ENCODE measurements at places on chromosomes 5 and 9.

DNA sequence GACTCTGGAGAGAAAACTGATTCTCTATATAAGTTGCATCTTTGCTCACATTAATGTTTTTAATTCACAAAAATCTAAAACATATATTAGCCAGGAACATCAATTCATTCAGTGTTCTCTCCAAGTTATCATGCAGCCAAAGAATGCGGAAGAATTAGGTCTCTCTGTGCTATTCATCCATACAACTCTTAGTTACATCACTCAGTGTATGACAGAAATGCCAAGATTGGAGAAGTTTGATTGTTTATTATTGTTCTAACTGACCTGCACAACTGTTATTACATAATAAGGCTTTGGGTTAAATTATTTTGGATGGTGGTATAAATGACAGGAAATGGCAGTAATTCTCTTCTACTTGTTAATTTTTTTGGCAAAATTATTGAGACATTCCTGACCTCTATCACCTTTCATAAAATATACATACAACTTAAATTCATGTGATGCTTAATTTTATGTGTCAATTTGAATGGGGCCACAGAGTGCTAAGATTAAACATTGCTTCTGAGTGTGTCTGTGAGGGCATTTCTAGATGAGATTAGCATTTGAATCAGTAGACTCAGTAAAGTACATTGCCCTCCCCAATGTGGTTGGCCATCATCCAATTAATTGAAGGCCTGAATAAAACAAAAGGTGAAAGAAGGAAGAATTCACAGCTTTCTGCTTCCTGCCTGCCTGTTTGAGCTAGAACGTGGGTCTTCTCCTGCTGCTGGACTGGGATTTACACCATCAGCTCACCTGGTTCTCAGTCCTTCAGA lies 70.2 kb downstream of the NR2F1-AS1 start:
- DNase-seq, result no peak

DNA sequence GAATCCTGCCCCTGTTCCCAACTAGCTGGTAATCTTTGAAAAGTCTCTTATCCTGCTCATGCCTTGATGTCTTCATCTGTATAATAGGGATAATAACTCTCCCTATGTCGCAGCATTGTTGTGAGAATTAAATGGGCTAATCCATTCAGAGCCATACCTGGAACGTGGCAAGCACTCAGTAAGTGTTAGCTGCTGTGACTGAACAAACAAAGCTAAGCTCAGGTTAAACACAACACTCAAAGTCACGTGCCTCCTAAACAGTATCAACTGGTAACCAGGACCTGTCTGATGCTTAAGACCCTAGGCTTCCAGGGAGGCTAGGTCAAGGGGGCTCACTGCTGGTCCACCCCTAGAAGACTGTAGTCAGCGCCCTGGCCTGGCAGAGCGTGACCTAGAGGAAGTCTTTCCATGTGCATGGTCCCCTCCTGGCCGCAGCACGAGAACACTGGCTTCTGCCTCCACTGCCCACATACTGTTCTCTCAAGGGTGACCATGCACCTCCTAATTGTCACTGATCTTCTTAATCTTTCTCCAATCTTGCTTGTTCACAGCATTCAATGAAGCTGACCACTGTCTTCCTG lies 211.1 kb downstream of the TTLL11 start:
- DNase-seq, result no peak

DNA sequence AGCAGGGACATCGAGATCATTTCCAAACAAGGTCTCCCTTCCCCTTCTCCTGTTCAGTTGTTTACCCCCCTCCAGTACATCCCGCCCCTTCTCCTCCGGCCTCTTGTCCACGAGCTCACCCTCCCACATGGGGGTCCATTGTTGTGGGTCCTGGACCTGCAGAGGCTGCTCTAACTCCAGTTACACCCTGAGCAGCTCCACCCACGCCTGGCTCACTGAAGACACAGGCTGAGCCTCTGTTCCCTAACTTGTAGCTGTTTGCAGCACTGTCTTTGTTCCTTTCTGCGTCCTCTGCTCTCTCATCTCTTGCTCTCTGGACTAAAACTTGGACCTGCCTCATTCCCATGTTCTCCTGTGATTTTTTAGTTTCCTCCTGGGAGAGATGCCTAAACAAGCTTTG lies 377.5 kb downstream of the MED10 start:
- no peak for DNase-seq

DNA sequence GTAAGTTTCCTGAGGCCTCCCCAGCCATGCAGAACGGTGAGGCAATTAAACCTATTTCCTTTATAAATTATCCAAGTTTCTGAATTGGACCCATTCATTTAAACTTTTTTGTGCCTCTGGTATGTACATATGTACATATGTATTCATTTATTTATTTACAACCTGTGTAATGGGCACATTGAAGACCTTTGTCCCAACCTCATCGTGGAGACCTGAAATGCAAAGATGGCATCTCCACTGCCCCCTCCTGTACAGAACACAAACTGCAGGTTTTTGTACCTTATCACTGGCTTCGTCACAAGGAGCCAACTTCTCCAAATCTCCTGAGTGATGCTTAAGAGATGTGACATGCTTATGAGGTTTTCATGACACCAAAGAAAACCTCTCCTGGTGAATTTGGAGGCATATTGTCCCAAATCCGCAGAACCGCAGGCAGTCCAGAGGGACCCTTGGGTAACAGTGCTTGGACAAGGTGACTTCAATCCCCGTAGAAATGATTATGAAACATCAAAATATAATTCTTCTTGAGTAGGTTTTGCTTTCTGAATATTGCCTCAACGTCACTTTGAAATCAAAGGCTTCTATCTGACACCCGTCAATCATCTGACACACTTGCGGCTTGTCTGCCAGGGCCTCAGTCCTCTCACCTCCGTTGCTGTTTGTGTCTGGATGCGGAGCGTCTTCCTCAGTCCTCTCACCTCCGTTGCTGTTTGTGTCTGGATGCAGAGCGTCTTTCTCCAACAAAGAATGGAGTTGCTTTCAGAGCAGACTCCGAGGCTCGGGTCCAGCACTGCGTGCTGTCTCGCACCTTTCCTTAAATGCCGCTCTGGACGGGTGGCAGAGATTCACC lies 135.0 kb upstream of the IRX4 start:
- no peak for DNase-seq
